Thymus (tissue), 14 donors: ENCODE measurements at places on chromosomes 16 and 17. TPM values are rescaled to one million over a fixed set of nuclear protein-coding genes. Genes with fewer than 3 reads are reported as not detected.

KRTAP4-3 gene
- not detected for total RNA-seq

- H3K27me3 ChIP-seq = no peaks in the 10 kb centered on the region
- H3K4me3 ChIP-seq = no peak overlapping the region
- no peak overlapping the region for H3K27ac ChIP-seq
- DNase-seq = no peak
- H3K36me3 ChIP-seq = peaks cover 5% of the 10 kb centered on the region
Observed at GRCh38 chr16:81900456-81900855, 110.8 kb downstream of the SDR42E1 start.

DNA sequence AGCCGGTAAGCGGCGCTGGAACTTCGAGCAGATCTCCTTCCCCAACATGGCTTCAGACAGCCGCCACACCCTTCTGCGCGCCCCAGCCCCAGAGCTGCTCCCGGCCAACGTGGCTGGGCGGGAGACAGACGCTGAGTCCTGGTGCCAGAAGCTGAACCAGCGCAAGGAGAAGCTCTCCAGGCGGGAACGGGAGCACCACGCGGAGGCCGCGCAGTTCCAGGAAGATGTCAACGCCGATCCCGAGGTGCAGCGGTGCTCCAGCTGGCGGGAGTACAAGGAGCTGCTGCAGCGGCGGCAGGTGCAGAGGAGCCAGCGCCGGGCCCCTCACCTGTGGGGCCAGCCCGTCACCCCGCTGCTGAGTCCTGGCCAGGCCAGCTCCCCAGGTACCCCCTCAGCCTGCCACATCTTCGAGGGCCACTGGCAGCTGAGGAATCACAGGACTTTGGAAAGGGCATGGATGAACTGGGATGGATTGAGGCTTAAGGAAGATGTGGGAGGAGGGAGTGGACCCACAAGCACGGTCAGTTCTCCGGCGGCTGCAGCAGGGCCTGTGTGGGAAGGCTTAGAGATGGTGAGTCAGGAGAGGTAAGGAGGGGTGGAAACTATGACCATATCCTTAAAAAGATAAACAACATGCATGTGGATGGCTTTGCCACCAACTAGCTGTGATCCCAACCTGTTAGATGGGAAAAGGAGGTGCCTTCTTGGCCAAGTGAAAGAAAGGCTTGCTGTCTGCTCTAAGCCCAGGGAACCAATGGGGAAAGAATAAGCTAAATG, 3.4 kb upstream of the LLGL2 start:
- no peak overlapping the region for H3K4me3 ChIP-seq
- H3K36me3 ChIP-seq = peaks cover 21% of the 10 kb centered on the region
- H3K27ac ChIP-seq = no peak overlapping the region
- DNase-seq = no peak
- peaks cover 23% of the 10 kb centered on the region for H3K4me1 ChIP-seq

TBC1D3H gene
- 0.05 TPM for total RNA-seq

UBALD2 gene
- 42.5 TPM for total RNA-seq

DNA sequence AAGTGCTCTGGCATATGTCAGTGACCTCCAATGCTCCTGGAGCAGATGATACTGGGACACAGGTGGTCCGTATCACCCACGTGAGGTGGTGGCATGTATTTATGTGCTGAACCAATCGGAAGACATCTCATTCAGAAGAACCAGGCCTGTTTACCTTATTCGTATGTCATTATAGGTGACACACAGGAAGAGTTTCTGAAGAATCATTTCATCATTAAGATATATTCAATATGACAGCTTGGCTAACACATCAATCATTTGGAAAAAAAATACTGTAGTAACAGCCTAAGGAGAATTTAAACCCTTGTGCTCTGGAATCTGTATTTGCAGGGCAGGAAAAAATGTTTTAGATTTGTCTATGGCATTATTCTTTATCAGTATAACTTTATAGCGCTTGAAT, 44.6 kb downstream of the RBFOX1 start:
- H3K36me3 ChIP-seq = no peaks in the 10 kb centered on the region
- H3K27me3 ChIP-seq = no peaks in the 10 kb centered on the region
- no peak overlapping the region for H3K4me3 ChIP-seq

NXN gene
- 16.8 TPM for total RNA-seq

GRCh38 chr17:35537601-35538141, at the start of gene SLFN12L:
SLFN12L (minus strand) TSS chr17:35537678; CDS start chr17:35522364, 15,314 bp downstream.
- H3K27ac ChIP-seq = peak within 1 kb of the TSS; percentile 58
- H3K4me3 ChIP-seq = peak within 1 kb of the TSS; percentile 5
- H3K36me3 ChIP-seq = no peaks in the 10 kb centered on the region

- no peak overlapping the region for H3K4me3 ChIP-seq
- peaks cover 5% of the 10 kb centered on the region for H3K4me1 ChIP-seq
- no peaks in the 10 kb centered on the region for H3K36me3 ChIP-seq
Observed at GRCh38 chr17:20206068-20206467, 196.9 kb downstream of the SPECC1 start.

GAST gene
- 5.0 TPM for total RNA-seq

DNA sequence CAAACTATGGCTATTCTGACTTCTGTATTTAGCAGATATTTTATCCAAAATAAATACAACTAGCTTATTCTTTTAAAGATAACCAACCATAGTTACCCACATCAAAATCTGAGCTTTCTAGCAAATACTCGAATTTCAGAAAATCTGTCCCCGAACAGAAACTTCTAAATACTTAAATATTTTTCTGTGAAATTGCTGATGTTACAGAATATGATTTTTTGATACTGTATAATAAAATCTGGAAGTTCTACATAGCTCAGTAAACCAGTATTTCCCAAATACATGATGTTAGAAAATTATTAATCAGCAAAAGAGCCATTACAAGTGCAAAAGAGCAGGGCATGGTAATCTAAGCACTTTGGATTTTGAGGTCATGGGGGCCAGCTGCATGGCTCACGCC, 114.9 kb downstream of the CDH8 start:
- H3K27ac ChIP-seq = no peak overlapping the region
- no peak overlapping the region for H3K4me3 ChIP-seq
- H3K4me1 ChIP-seq = no peaks in the 10 kb centered on the region
- H3K27me3 ChIP-seq = no peaks in the 10 kb centered on the region

GRCh38 chr17:69134112-69134511, 7.6 kb downstream of the ABCA6 start:
- no peak overlapping the region for H3K4me3 ChIP-seq
- H3K36me3 ChIP-seq = no peaks in the 10 kb centered on the region
- H3K27me3 ChIP-seq = no peaks in the 10 kb centered on the region
- no peak overlapping the region for H3K27ac ChIP-seq

DNA sequence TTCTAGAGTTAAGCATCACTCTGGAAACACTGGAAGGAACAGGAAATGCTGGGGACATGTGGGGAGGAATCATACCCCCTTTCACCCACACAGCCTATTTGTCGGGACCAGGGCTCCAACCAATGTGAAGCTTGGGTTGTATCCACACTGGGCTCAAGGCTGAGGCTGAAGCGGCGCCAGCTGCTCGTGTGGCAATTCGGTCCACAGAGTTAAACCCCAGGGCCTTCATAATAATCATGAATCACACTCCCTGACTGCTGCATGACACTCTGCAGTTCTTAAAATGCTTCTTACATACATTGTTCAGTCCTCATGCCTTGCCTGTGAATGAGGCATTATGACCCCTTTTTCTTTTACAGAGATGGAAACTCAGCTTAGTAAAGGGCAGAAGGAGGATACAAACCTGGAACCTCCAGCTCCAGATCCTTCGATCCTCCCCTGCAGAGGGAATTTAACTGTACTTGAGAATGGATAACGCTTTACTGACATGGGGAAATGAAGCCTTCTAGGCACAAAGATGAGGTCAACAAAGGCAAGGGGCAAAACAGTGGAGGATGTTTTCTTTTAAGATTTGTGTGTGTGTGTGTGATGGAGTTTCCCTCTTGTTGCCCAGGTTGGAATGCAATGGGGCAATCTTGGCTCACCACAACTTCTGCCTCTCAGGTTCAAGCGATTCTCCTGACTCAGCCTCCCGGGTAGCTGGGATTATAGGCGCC, 72.7 kb downstream of the SOX9 start:
- no peaks in the 10 kb centered on the region for H3K4me1 ChIP-seq
- no peaks in the 10 kb centered on the region for H3K36me3 ChIP-seq
- no peak overlapping the region for H3K27ac ChIP-seq

DNA sequence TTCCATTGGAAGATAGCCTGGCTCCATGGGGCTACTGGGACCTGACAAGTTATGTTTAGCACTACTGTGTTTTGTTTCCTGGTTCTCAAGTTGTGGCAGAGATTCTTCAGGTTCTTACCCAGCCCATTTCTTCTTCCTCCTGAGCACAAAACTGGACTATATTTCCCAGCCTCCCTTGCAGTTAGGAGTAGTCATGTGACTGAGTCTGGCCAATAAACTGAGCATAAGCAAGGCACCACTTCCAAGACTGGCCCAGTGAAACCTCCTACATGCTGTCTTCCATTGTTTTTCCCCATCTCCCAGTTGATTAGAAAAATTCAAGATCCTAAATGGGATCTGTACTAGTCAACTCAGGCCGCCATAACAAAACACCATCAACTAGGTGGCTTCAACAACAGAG, 28.2 kb upstream of the RBBP6 start:
- no peaks in the 10 kb centered on the region for H3K36me3 ChIP-seq
- H3K27ac ChIP-seq = no peak overlapping the region
- no peaks in the 10 kb centered on the region for H3K4me1 ChIP-seq
- no peaks in the 10 kb centered on the region for H3K27me3 ChIP-seq
- H3K4me3 ChIP-seq = no peak overlapping the region

CMTM2 gene
- total RNA-seq = 0.94 TPM

TBC1D24 gene
- 3.5 TPM for total RNA-seq

- no peaks in the 10 kb centered on the region for H3K36me3 ChIP-seq
- H3K27me3 ChIP-seq = no peaks in the 10 kb centered on the region
- no peak for DNase-seq
- H3K27ac ChIP-seq = no peak overlapping the region
- no peak overlapping the region for H3K4me3 ChIP-seq
Observed at GRCh38 chr17:46158323-46159296, 34.6 kb downstream of the KANSL1 start.

DNA sequence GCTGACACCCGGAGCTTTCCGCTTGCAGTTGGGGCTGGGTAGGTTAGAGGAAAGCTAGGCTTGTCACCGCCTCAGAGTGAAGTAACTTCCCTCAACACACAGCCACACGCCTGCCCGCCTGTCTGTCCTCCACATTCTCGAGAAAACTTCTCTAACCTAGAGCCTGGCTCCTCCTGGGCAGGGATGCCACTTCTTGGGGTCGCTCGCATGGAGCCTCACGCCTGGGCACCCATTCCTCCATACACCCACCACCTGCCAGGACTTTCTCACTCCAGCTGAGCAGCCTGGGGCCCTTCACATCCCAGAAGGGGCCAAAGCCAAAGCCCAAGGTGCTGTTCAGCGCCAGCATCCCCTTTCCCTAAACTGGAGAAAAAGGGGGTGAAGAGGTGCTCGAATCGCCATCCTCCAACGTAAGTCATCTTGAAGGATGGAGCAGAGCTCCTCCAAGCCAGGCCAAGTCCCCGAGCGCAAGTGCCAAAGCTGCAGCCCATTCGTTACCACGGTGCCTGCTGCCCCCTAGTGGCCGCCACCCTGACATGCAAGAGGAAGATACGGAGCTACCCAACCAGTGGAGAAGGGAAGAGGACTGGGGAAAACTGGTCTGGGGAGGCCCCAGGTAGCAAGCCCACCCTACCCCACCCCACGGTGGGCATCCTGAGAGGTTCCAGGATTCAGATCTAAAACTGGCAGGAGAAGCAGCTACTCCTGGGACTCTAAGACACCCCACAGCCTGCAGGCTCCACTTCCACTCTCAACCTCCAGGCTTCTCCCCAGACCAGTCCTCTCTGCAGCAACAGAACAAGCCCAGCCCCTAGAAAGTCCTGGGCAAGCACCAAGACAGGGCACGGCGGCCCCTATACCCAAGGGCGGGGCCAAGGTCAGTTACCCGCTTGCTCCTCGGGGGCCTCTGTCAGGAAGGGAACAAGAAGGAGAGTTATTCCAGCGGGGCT, 63.1 kb downstream of the MYO18A start:
- H3K27ac ChIP-seq = no peak overlapping the region
- H3K36me3 ChIP-seq = peaks cover 83% of the 10 kb centered on the region
- DNase-seq = peak; percentile 57
- H3K4me1 ChIP-seq = no peaks in the 10 kb centered on the region

DNA sequence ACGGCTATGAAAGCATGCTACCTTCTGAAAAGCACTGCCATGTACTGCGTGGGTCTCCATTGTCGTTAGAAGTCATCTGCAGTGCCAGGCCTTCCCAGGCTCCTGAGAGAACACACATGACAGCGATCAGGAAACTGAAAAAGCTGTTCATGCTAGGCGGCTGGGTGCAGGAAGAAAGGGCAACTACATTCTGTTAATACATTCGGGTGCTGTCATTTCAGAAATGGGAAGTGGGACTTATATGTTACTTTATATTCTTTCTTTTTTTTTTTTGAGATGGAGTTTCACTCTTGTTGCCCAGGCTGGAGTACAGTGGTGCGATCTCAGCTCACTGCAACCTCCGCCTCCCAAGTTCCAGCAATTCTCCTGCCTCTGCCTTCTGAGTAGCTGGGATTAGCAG, 19.9 kb downstream of the CFAP20 start:
- no peak overlapping the region for H3K4me3 ChIP-seq
- H3K36me3 ChIP-seq = peaks cover 10% of the 10 kb centered on the region
- no peaks in the 10 kb centered on the region for H3K27me3 ChIP-seq
- no peaks in the 10 kb centered on the region for H3K4me1 ChIP-seq
- no peak overlapping the region for H3K27ac ChIP-seq

QPRT gene
- total RNA-seq = 16.9 TPM
